ENCODE measurements at places on chromosomes 7 and 10. TPM values are rescaled to one million over a fixed set of nuclear protein-coding genes. Genes with fewer than 3 reads are reported as not detected.

Gene BICC1
- total RNA-seq, result 3.7 TPM

Gene LIPN
- total RNA-seq, result 7.2 TPM

Gene PHTF2
- total RNA-seq, result 12.8 TPM

Gene FASTK
- total RNA-seq, result 102 TPM

Gene CCDC3
- 31.3 TPM for total RNA-seq

Gene CACNB2
- total RNA-seq, result 13.8 TPM

Gene TRPV5
- not detected for total RNA-seq

Gene MACC1
- total RNA-seq, result 11.6 TPM

Gene SPOCK2
- total RNA-seq, result 1.6 TPM

Gene EPHB6
- total RNA-seq, result 283 TPM

Gene NRG3
- total RNA-seq, result 1.4 TPM

Gene TWIST1
- 10.3 TPM for total RNA-seq

Gene C7orf33
- total RNA-seq, result not detected

Gene GTPBP4
- 37.2 TPM for total RNA-seq

Gene TPK1
- 2.8 TPM for total RNA-seq

Gene LIPM
- total RNA-seq, result 34.9 TPM

Gene OR2A12
- not detected for total RNA-seq

Gene AMPH
- 6.3 TPM for total RNA-seq

Gene WAC
- total RNA-seq, result 107 TPM

Gene VIM
- 998 TPM for total RNA-seq
